Tibial nerve (tissue), 4 donors: ENCODE measurements at places on chromosomes 1 and 21.

DNA sequence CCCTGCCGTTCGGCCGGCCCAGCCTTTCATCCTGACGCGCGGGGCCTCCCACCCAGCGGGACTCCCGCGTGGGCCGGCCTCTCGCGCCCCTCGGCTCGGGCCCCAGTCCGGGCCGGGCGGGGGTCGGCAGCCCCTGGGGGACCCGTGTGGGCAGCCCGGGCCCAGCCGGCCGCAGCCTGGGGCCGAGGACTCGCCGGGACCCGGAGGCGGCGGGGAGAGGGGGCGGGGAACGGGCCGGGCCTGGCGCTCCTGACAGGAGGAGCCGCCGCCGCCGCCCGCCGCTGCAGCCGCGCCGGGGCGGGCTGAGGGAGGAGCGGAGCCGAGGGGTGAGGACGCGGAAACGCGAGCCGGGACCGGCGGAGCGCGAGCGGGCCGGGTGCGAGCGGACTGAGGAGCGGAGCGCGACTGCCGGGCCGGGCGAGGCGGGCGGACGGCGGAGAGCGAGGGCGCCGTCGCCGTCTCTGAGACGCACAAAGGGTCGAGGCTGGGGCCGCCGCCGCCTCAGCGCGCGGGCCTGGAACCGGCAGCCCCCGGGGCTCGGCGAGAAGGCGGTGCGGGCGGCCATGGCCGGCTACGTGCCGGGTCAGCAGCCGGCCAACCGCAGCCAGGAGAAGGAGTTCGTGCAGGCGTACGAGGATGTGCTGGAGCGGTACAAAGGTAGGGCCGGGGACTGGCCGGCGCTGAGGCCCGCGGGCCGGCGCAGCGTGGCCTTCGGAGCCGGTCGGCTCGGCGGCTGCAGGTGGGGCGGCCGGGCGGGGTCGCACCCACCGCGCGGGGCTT lies 79.1 kb downstream of the NDUFS5 start:
- no peak for DNase-seq

DNA sequence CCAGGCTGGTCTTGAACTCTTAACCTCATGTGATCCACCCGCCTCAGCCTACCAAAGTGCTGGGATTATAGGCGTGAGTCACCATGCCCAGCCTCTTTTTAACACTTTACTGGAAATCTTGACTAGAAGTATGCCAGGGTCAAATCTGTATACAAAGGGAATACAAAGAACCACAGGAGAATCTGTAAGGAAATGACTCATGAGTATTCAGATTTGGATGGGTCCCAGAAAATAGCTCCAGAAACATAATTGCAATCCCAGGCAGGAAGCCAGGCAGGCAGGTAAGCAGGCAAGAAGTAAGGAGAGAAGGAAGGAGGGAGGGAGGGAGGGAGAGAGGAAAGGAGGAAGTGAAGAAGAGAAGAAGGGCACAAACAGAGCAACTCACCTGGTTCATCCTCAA lies 22.8 kb upstream of the TIAM1 start:
- DNase-seq: no peak

DNA sequence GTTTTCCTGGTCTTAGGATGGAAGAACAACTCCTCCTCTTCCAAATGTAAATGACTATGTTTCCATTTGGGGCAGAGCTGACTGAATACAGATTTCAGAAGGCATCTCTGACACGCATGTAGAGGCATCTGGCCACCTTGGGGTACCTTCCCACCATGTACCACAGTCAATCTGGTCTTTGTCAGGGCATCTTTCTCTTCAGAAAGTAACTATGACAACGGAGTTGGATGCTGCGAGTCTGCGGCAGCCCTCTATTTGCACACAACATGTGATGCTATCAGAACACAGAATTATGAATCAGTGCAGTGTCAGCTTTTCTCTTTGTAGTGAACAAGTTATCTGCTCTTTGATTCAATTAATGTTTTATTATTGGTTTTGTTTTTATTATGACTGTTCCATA lies 94.7 kb downstream of the TSEN15 start:
- DNase-seq: no peak

- no peak for DNase-seq
Observed at GRCh38 chr1:37483785-37484184, 9.4 kb downstream of the ZC3H12A start.

- no peak for DNase-seq
Observed at GRCh38 chr1:73516451-73516850, 681.5 kb downstream of the LRRIQ3 start.

DNA sequence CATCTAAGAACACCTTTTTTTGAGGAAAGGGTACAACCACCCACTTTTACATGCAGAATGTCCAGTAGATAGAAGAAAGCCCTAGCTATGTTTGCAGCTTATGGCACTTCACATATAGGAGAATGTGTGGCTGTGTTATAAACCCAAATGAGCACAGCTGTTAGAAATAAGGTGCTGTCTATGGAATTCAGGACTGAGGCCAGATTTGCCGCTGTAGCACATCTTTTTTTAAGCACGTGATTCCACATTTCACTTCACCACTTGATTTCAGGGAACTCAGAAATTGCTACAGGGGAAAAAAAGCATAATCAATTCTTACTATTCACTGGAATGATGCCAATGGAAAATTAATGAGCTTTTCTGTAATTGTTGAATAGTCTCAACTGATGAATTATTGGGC lies 147.2 kb upstream of the ADAMTS5 start:
- DNase-seq: no peak

GRCh38 chr1:78005755-78006154 lies 1.0 kb downstream of the DNAJB4 start:
- DNase-seq: peak; percentile 48

DNA sequence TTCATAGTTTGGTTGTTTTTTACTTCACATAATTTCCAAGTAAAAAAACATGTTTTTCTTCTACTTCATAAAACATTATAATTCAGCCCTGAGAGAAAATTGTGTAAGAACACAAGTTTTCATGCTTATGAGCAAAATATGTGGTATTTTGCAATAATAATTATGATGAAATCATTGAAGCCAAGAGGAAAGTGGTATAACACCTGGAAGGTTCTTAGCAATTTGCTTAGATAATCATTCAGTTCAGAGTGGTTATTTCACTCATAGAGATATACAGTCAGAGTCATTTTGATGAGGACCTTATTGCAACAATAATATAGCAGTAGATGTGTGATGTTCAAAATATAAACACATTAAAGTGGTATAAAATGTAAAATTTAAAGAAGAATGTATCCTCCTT lies 94.5 kb downstream of the PLPPR4 start:
- DNase-seq: no peak
